ENCODE measurements at places on chromosomes 13 and 19. TPM values are rescaled to one million over a fixed set of nuclear protein-coding genes. Genes with fewer than 3 reads are reported as not detected.

The SIAH3 gene
- 8.2 TPM for total RNA-seq

The SHD gene
- 2.0 TPM for total RNA-seq

The ZNF177 gene
- 8.2 TPM for total RNA-seq

The ZC3H4 gene
- 11.4 TPM for total RNA-seq

The NPAS1 gene
- 2.9 TPM for total RNA-seq

The DIAPH3 gene
- 5.3 TPM for total RNA-seq

The HOMER3 gene
- total RNA-seq, result 20.4 TPM

The CHERP gene
- total RNA-seq, result 5.3 TPM

The RXFP2 gene
- 0.82 TPM for total RNA-seq

The EPSTI1 gene
- 1.2 TPM for total RNA-seq

The NCR1 gene
- not detected for total RNA-seq

The RPS19 gene
- total RNA-seq, result 395 TPM

The MTUS2 gene
- 7.3 TPM for total RNA-seq

The KLK1 gene
- not detected for total RNA-seq

The PSG3 gene
- total RNA-seq, result not detected

The ARHGEF7 gene
- total RNA-seq, result 137 TPM

The SLC10A2 gene
- total RNA-seq, result under 0.01 TPM

The TEKTIP1 gene
- 0.41 TPM for total RNA-seq

The WDR88 gene
- not detected for total RNA-seq

The ELAVL1 gene
- total RNA-seq, result 14.3 TPM

The TYK2 gene
- total RNA-seq, result 29.8 TPM

The KLK14 gene
- total RNA-seq, result not detected

The ZNF829 gene
- 9.4 TPM for total RNA-seq

The CRLF1 gene
- total RNA-seq, result 2.4 TPM

The TPP2 gene
- total RNA-seq, result 57.5 TPM

The ZNF675 gene
- 70.9 TPM for total RNA-seq

The ZNF565 gene
- 19.6 TPM for total RNA-seq

The AXL gene
- 4.9 TPM for total RNA-seq

The GSX1 gene
- 0.41 TPM for total RNA-seq

The TMEM255B gene
- not detected for total RNA-seq

The EXOC3L2 gene
- not detected for total RNA-seq

The SPTBN4 gene
- 23.2 TPM for total RNA-seq

The IL17D gene
- 12.6 TPM for total RNA-seq

The CGB1 gene
- not detected for total RNA-seq

The ANKRD24 gene
- 8.2 TPM for total RNA-seq

The CILP2 gene
- total RNA-seq, result 0.82 TPM

The SLC7A9 gene
- total RNA-seq, result 1.6 TPM

The KIR2DL3 gene
- not detected for total RNA-seq

The ZNF285 gene
- total RNA-seq, result 30.2 TPM

The KLK3 gene
- total RNA-seq, result not detected

The ZNF253 gene
- 41.2 TPM for total RNA-seq

The CEACAM6 gene
- not detected for total RNA-seq

The SLC27A5 gene
- total RNA-seq, result 6.9 TPM

The CLDN10 gene
- 4.5 TPM for total RNA-seq

Data from frontal cortex (tissue), 4 donors.